Stimulated activated CD4-positive, alpha-beta T cell treated with anti-CD3 and anti-CD28 coated beads, Interleukin-1b, Interleukin-23, amount 100 ng/mL, for 1 hour (primary cell): ENCODE measurements at places on chromosomes 2 and 18.

GRCh38 chr2:152445791-152446201, 110.8 kb downstream of the FMNL2 start:
- no peak for DNase-seq

GRCh38 chr18:62187543-62188510, 772 bp downstream of the RELCH start:
- DNase-seq = no peak

GRCh38 chr2:57696016-57696415, 350.6 kb upstream of the VRK2 start:
- no peak for DNase-seq

DNA sequence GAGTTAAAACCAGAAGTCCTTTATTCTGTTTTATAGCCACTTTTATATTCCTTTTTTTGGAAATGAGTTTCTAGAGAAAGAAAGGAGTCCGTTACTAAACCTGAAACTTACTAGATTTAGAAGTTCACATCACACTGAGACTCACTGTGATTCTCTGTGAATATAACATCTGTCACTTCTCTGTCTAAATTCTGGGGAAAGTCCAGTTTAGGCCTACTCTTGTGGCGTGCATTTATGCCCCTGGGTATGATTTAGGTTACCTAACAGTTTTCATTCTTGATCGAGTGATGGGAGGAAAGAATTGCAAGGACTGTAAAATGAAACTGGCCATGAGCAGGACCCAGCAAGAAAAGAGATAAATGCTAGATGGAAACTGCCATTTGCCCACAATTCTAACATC, 449.6 kb downstream of the SPAG16 start:
- no peak for DNase-seq

DNA sequence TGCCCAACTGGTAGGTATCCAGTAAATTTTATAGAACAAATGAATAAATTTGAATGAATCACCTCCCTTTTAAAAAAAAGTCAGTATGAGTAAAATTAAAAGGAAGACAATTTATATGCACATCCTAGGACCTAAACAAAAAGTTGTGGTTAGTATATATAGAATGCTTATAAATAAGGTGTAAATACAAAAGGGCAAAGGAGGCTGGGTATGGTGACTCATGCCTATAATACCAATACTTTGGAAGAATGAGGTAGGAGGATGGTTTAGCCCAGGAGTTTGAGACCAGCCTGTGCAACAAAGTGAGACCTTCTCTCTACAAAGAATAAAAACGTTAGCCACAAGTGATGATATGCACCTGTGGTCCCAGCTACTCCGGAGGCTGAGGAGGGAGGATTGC, 12.8 kb downstream of the C2orf69 start:
- no peak for DNase-seq

- DNase-seq = no peak
These were observed 58.7 kb downstream of the RBKS start for GRCh38 chr2:27831279-27832050.

DNA sequence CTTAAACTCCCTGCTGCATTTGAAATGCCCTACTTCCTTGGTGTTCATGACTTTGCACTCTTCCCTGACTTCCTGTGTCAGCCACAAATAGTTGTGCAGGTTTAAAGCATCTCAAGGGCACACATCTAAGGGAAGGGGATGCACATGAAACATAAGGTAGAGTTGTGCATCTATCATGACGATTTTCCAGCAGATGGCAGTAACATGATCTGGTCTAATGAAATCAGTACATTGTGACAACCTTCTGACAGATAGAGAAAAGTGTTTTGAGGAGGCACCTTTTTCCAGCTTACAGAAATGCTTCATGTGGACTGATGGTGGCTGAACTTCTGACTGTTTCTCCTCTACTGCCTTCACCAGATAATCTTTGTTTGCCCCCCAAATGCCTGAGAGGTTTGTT, 238.9 kb downstream of the XIRP2 start:
- no peak for DNase-seq

GRCh38 chr2:195945056-195945455, 123.6 kb downstream of the DNAH7 start:
- no peak for DNase-seq

DNA sequence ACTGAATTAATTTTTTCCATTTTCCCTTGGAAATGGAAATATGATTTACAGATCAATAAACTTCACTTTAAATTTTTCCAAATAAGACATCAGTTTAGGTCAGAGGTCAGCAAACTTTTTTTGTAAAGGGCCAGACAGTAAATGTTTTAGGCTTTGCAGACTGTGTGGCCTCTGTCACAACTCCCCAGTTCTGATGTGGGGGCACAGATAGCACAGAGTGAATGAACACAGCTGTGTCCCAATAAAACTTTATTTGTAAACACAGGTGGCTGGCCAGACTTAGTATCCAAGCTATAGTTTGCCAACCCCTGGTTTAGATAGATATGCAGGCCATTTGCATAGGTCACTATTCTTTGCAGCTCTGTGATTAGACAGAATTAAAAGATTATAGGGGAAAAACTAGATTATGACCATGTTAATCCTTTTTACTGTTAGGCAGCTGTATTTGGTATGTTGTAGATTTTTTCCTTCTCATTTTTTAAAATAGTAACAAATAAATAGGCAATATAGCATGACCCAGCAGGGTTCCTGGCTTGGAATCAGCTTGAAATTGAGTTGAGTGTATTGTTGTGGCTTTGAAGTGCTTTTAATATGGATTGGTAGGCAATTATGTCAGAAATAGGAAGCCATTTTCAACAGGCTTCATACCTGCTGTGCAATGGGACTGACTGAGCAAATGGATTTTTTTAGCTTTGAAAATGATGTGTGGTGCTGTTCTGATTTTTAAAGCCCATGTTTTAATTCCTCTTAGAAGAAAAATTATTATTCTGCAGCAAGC, 59.7 kb downstream of the WDSUB1 start:
- no peak for DNase-seq

DNA sequence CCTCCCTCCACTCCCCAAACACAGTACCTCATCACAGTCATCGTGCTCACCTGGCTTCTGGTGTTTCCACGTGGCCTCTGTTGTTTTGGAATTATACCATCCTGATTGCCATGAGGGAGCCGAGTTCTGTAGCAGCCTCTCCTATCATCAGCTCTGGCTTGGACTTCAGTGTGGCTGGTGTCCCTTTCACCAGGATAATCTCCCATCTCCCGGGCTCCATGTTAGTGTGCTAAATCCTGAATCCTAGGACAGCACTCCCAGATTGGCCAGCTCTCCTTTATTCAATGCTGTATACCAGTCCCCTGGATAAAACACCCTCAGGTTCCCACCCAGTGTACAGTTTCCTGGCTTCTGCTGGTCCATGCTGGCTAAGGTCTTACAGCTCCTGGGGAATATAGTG, 53.3 kb downstream of the LONRF2 start:
- DNase-seq = no peak

DNA sequence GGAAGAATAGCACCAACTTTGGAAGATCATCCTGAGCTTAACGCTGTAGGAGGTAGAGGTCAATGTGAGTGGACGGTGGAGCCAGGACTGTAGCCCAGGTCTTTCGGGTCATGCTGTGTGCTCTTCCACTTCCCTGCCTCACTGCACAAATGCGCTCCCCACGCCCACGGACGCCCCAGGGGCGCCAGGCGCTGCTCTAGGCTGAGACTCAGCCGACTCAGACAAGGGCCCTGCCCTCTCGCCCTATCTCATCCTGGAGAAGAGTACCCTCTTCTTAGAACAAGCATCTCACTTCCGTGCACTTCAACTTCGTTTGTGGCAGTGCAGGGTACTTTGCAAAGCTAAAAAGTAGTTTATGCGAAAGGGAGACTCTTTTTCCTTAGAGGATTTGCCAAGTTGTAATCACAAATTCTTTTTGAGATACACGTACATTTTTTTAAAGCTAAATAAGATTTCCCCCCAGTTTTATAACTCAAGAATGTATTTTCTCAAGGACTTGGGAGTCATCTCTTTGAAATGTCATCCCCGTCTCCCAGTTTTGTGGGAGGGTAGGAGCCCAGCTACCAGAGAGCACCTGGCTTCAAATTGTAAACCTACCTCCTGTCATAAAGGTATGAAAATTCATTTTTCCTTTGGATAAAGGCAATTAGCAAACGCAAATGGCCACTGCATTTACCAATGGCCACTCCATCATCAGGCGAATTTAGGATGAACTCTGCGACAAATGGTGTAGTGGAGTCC, 1.2 kb upstream of the PRELID3A start:
- no peak for DNase-seq

DNA sequence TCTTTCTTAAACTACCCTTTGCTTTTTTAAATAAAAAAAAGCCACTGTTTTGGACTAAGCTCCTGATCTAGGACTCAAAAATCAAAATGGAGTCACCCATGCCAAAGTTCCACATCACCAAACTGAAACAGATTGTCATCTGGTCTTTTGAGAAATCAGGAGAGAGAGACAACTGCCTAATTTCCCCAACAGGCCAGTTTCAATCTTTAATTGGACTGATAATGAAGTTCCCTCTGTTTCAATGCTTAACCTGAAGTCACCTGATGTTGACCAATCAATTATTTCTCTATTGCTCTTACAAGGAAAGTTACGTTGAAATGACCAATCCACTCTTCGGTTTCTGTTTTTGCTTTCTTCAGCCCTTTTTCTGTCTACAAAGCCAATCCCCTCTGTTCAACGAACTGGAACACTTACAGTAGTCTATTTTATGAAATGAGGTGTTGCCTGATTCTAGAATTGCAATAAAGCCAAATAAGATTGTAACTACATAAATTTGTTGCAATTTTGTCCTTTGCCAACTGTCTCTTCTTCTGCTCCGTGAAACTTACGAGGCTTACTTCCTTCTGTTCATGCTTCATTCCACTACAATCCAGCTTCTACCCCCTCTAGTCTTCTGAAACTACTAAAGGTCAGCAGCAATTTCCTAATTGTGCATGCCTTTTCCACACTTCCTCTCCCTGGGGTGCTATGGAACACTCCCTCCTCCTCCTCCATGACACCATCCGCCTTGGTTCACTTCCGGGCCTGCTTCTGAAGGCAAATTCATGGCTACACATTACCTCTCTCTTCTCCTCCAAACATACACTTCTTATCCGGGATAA, 95.2 kb upstream of the CD302 start:
- no peak for DNase-seq

- no peak for DNase-seq
These were observed 361.4 kb downstream of the DLGAP1 start for GRCh38 chr18:4093676-4094075.
